Panc1 (cell line): ENCODE measurements at places on chromosomes 11 and 22.

- DNase-seq, result no peak
These were observed 185.5 kb downstream of the SWAP70 start for GRCh38 chr11:9849389-9849788.

- no peak for DNase-seq
These were observed 150.9 kb upstream of the THY1 start for GRCh38 chr11:119573858-119574257.

DNA sequence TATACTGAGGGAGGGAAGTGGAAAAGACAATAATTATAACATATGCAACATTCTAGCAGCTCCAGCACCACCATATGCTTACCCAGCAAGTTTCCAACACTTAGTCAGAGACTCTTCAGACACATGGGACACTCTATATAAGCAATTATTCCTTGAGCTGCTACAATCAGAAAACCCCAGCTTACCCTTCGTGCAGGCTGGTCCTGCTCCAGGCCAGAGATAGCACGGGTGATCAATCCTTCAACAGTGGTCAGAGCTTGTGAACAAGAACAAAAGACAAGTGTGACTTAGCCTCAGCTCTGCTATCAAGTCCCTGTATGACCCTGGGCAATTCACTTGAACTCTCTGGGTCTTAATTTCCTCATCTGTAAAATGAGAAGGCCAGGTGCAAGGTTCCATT, 1.5 kb downstream of the ZPR1 start:
- DNase-seq, result no peak

DNA sequence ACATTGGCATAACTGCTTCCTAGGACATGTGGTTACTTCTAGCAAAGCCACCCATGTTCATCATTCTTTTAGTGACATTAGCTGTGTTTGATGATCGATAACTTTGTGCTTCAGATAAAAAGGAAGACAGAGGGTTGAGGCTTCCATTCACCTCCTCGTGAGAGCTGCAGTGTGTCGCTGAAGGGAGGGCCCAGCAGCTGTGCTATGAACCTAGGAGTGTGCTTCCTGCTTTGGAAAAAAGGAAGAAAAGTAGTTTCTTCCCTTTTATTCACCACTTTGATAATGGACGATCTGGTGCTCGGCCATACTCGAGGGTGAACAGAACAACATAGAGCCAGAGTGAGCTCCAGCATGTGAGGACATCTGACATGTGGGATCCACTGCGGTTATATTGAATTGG, 6.1 kb upstream of the RFPL2 start:
- DNase-seq, result no peak

- DNase-seq, result no peak
These were observed 140.2 kb upstream of the TIMP3 start for GRCh38 chr22:32661296-32661695.

GRCh38 chr11:1504581-1505290, 18.2 kb upstream of the MOB2 start:
- DNase-seq, result no peak

DNA sequence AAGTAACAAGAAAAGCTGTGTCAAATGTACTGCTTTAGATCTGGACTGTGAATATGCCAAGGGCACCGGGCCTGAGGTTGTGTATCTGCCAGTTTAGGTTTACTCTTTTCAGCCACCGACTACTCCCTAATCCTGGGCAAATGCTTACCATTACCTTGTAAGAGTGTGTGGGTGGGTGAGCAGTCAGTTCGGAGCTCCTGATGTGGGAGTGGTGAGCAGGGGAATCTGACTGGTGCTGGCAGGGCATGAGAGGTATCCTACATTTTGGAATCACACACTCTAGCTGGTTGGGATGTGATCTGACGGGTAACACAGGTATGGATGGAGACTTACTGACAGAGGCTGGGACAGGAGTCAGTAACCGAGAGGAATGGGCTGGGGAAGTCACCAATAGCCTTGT, 2.6 kb upstream of the FAM180B start:
- DNase-seq, result no peak

GRCh38 chr11:79481795-79482194, 41.0 kb upstream of the TENM4 start:
- DNase-seq, result no peak

GRCh38 chr11:65488273-65489034, 10.4 kb upstream of the MALAT1 start:
- DNase-seq, result no peak

- DNase-seq, result no peak
These were observed 5.2 kb downstream of the SELENOO start for GRCh38 chr22:50205781-50206569.

DNA sequence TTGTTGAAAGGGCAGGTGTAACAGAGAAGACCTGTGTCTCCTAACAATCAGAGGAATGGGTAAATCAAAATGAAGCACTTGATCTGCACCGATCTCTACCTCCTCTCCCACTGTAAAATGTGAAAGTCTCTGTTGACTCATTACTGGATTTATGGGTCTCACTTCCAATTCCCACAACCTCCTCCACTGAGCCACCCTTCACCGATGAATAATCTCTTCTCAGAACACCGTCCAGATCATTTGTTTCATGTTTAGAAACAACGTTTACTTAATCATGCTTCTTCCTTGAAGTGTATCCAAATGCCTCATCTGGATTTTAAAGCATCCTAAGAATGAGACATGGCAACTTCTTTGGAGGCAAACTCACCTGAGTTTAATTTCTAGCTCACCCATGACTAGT, 643.6 kb downstream of the ETS1 start:
- DNase-seq, result no peak

- no peak for DNase-seq
These were observed 60.1 kb upstream of the PHF21B start for GRCh38 chr22:45069925-45070324.

DNA sequence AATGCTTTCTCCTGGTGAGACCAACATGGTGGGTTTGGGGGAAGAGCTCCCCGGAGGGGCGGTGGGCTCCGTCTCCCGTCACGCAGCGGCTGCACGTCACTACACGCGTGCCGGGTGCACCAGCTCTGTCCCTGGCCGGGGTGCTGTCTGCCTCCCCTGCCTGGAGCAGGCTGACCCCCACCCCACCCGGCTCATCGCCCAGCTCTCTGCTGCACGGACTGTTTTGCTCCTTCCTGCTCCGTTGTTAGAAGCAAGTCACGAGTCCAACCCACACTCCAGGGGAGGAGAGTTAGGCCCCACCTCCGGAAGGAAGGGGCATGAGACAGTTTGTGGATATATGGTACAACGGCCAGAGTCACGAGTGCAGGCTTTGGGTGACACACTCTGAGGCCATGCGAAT, 364.9 kb downstream of the BRD1 start:
- no peak for DNase-seq

GRCh38 chr11:130646881-130647280, 198.4 kb downstream of the ADAMTS15 start:
- DNase-seq, result no peak

DNA sequence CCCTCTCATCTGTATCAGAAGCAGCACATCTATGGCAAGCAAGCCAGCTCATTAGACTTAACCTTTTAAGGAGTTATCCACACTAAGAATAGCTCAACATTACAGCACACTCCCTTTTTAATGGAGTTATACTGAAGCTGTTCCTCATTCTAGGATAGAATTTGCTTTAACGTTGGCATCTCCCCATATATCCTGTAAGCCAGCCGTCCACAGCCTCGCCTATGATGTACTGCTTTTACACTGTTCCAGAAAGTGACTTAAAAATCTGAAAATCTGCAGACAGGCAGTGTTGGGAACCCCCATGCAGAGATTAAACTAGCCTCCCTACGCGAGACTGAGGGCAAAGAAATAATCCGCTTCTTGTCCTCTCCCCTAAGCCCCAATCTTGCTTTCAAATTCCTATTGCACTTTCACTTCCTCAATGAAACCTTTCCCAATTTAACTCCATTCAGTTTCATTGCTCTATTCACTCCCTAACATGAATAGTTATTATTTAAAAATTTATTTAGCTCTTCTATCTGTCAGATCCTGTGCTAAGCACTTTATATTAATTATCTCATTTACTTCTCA, 225.0 kb downstream of the BLID start:
- DNase-seq, result no peak

DNA sequence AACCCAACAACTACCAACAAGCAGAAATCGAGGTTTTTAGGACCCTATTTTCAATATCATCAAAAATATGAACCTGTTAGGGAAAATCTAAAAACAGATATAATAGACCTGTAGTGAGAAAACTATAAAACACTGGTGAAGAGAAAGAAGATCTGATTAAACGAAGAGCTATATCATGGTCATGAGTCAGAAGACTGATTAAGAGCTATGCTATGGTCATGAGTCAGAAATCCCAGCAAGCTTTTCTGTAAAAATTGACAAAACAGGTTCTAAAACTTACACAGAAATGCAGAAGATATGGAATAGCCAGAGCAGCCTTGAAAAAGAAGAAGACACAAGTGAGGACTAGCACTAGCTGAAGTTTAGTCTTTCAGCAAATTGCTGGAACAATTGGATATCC, 345.0 kb downstream of the TBC1D22A start:
- DNase-seq, result no peak

GRCh38 chr11:35779409-35779808, 116.8 kb downstream of the TRIM44 start:
- no peak for DNase-seq

DNA sequence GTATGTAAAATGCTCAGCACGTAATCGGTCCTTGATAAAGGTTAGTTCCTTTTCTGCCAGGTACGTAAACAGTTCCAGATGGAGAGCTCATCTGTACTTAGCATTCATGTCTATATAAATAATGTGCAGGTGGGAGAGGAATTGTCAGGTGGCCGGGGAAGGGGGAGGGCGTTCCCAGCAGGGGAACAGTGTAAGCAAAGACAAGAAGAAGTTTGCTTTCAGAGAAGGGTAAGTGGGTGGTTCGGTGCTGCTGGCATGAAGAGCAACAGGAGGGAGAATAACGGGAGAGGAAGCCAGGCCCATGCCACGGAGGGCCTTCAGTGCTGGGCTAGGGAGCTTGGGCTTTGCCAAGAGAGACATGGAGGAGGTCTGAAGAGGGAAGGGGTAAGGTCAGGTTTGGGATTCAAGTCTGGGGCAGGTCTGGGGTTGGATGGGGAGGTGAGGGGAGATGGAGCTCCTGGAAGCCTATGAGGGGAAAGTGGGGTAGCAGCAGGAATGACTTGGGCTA, 11.4 kb upstream of the WNT11 start:
- no peak for DNase-seq

DNA sequence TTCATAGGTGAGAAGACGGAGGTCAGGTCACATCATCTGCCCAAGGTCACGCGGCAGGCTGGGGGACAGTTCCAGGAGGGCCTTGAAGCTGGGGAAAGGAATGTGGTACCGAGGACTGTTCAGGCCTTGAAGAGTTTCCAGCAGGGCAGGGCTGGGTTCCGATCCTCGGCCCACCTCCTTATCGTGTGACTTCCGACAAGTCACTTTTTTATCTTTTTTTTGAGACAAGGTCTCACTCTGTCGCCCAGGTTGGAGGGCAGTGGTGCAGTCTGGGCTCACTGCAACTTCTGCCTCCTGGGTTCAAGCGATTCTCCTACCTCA, 623 bp downstream of the NDUFS8 start:
- no peak for DNase-seq

DNA sequence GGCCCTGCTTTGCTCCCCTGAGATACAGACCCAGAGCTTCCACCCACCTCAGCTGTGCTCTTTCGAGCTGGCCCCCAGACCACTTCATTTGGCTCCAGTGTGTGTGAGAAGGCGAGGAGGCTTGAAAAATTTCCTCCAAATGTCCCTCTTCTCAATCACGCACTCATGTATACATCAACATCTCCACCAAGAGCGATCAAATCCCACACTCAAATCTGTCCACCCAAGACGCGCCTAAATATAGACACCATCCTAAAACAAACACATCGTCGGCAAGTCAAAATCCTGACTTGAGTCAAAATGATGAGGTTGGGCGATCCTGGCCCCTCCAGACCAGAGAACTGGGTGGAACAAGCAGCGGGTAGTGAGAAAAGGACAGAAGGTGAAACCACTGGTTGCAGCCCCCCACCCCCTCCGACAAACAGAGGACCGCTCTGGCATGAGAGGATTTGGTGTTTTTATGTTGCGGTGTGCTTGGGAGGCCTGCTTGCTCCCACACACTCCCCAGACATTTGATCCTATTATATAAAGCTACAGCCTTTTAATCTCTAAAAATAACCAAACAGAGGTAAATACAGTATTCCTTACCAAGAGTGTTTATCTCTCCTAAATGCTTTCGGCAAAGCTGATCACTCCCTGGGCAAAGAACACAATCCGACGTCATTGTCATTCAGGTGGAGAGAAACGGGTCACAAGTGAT, 10.2 kb downstream of the MN1 start:
- DNase-seq, result no peak

DNA sequence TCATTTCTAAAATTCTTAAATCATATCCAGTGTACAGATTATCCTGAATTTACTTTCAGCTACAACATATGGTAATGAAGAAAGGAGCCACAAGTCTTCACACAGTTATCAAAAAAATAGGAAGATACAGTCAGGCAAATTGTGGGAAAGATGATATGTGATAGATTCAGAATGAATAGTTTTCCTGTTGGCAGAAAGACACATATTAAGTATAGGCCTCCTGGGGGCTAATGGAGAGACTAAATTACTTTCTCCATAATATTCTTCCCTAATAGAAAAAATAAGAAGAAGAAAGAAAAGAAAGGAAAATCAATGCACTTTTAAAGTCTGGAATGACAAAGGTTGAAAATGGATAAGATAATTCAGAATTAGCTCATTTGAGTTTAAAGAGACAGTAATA, 2073.5 kb downstream of the LRRC4C start:
- no peak for DNase-seq

GRCh38 chr22:46600273-46600796, 19.9 kb upstream of the GRAMD4 start:
- DNase-seq, result no peak

DNA sequence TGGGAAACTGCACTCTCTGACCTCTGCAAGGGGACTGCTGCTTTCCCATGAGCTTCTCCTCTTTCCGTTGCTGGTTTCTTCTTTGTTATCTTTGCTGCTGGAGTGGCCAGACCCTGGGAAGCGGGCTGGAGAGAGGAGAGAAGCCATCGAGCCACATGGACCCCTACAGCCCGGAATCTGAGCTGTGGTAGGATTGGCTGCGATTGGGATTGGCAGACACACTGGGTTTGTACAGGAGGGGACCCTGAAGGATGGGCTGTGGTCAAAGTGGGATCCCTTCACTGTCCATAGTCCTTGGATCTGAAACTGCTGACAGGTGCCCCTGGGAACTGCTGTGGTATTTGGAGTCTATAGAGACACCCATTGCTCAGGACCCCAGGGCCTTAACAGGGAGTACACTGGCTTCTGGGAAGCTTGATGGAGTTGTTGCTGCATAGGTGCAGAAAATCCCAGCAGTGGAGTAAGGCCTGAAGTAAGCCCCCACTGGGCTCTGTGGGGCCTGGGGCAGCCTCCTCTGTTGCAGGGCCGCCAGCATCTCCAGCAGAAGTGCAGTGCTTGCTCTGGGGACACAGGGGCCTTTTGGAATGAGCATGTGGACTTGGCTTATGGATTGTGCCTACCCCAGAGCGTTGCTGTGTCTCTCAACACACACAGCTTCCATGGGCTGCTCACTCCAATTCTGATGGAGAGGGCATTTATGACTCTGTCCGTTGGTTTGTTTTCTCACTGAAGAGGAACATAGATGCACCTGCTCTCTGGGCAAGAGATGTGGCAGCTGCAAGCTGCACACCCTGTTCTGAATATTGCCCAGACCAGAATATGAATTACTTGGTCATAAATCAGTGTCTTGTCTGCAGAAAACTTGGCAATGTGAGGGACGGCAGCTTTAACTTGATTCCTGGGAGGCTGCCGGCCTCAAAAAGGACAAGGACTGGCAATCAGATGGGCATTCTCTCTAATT, 32.0 kb downstream of the BCR start:
- DNase-seq, result no peak
